ENCODE measurements at places on chromosomes 5 and 9.

- no peak for DNase-seq
Observed at GRCh38 chr5:13478831-13479465, 465.5 kb downstream of the DNAH5 start.

- DNase-seq, result no peak
Observed at GRCh38 chr5:154849791-154850201, 607 bp downstream of the FAXDC2 start.

DNA sequence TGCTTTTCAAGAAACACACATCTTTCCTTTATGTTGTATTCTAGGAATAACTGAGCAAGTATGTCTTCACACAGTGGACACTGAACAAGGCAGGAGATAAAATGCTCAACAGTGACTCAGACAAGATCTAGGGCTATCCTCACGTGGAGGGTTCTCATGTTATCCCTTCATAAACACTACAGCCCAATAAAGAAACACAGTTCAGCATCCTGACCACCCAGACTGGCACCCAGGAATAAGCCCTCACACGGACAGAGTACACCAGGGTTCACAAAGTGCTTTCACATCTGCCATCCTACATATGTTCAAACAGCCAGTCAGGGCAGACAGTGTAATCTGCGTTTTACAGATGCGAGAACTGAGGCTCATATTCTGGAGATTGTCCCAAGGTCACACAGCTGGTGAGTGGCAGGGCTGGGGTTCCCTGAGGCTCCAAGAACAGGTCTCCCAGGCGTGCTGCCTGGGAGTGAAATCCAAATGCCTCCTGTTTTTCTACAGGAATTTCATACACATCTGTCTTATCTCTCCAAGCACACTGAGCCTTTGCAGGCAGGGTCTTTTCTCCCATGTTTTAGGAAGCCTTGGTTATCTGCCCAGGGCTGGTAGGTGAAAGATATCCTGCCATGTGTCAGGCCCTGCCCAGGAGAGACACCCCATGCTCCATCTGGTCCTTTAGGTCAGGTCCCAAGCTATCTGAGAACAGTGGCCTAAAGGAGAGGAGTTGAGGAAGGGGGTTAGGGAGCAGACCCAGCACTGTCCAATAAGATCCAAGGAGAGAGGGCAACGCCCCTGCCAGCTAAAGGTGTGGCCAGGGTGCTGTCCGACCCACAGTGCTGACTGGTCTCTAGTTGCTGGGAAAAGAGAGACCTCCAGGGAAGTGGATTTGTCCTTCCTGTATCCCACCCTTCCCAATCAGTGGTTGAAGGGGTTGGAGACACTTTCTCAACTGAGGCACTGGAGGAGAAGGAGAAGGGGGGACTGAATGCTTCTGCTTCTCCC lies 47.9 kb upstream of the XPA start:
- no peak for DNase-seq

- DNase-seq, result no peak
Observed at GRCh38 chr9:123761905-123762605, 167.9 kb downstream of the DENND1A start.

GRCh38 chr5:143258559-143259253 lies 144.8 kb downstream of the NR3C1 start:
- DNase-seq, result no peak

DNA sequence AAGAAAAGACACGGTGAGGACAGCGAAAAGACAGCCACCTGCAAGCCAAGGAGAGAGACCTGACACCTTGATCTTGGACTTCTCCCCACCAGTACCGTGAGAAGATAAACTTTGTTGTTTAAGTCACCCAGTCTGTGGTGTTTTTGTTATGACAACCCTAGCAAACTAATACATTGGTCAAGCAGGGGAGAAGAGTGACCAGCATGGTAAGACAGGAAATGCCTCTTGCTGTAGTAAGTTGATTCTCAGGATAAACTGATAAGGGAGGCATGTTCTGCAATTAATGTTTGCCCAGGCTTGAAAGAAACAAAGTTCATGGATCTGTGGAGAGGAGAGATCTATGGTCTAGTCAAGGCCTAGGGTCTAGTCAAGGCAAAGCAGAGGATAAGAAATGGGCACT lies 801.2 kb downstream of the MAT2B start:
- DNase-seq, result no peak

- DNase-seq, result no peak
Observed at GRCh38 chr5:156191547-156191946, 135.4 kb upstream of the SGCD start.

DNA sequence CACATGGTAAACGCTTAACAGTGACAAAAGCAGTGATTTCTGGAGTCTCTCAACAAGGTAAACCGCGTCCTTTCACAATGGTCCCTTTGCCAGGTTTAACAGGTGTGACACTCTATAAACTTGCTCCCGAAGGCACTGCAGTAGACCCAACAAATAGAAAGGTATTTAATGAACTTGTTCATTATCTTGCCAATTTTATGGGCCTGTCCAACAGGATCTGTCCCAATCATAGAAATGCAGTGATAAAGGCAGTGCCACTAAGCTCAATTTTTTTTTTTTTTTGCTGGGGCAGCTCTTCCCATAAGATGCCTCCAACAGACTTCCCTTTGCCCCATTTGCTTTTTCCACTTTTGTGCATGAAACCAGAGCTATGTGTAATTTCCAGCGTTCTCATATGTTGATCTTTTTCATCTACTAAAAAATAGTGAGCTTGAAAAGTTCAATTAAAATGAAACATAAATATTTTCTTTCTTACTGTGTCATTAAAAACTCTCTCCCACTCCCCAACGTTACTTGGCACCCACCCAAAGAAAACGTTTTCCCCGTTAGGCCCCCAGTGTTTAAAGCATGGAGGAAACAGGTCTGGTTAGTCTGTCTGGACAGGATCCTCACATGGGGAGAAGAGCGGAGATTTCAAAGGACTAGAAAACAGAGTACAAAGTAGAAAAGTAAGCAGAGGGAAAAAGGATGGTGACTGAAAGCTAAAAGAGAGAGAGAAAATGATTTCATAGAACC lies 80.9 kb upstream of the SPATA31D4 start:
- DNase-seq, result no peak

DNA sequence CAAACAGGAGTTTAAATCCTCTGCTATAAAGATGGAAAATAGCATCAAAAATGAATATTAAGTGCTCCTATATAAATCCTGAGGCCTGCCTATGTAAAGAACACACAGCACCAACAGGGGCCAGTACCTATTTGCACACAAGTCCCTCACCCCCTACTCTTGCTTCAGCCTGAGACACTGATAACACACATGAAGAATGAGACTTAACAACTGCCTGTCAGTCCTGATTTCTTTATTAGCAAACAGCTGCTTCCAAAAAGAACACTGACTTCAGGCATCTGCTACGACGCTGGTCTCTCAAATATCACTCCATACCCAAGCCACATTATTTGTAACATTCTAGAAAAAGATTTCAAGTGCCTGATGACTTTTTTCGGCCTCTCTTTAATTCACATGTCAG lies 55.5 kb downstream of the MYO10 start:
- no peak for DNase-seq

- no peak for DNase-seq
Observed at GRCh38 chr5:134370311-134370870, 978 bp upstream of the UBE2B start.

- DNase-seq, result no peak
Observed at GRCh38 chr5:51384281-51384840, 1.1 kb downstream of the ISL1 start.

DNA sequence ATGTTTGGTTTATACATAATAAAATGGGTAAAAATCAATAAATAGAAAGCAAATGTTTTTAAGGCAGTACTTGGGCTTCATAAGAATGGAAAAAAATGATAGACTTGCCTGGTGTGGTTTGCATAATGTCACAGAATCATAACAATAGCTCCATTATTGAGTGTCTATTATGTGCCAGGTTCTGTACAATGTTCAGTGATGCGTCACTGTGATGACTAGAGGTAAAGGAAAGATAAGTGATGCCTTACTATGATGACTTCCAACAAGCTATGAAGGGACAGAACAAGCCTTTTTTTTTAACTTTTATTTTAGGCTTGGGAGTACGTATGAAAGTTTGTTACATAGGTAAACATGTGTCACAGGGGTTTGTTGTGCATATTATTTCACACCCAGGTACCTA lies 128.8 kb downstream of the TMC1 start:
- no peak for DNase-seq

GRCh38 chr5:7848296-7848695 lies 2.6 kb downstream of the CFAP90 start:
- DNase-seq, result no peak

DNA sequence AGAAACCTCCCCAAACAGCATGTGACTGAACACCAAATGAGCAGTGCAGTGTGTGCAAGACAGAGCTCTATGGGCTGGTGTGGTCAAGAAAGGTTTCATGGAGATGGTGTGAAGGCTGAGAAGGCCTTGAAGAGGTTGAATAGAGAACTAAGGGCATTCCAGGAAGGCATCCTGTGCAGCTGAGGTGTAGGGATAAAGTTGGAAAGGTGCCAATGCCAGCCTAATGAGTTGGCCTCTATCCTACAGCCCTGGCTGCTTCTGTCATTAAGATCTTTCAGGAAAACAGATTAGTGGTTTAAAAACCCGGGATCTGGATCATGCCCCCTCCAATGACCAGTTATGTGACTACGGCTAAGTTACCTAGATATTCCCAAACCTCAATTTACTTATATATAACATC lies 4.0 kb downstream of the HDAC3 start:
- no peak for DNase-seq
